ENCODE measurements at places on chromosomes 3 and 15.
A peak's percentile ranks its signal among the peaks of the same experiment; 100 is the strongest.

DNA sequence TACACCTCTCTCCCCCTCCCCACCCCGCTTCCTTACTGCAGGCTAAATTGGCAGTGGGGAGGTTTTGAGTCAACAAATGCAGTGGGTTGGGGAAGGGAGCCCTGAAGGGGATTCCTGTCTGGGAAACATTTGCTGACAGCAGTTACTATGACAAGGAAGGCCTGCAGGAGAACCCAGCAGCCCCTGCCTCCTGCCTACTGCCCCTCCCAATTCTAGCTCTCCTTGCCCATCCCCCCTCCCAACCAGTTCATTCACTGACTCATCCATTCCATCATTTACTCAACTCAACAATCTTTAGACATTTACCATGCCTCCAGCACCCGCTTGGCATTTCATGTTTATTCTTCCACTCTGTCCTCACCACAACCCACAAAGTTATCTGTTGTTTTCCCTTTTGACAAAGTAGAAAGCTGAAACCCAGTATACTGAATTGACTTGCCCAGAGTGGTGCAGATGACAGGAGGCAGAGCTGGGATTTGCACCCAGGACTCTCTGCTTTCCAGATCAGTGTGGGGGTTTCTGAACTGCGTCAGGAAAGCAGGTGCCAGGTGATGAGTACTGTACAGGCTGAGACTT lies 75.0 kb downstream of the MAGEF1 start:
- peak; percentile 26 for DNase-seq

DNA sequence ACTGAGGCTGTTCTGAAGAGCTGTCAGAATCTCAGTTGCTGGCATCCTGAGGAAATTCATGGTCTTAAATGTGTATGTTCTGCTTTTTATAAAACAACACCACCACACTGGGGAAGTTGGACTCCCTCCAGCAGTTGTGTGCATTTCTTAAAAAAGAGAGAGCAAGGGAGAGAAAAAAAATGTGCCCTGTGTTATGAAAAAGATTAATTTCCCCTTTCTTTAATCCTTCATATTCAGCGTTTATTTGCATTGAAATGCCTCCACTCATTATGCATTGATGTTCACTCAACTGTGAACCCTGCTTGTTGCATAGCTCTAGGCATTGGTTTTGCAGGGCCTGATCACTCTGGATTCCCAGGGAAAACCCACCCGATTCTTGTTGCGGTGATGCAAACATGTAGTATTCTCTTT lies 4.4 kb upstream of the ZNF609 start:
- no peak for DNase-seq

- no peak for DNase-seq
Measured at GRCh38 chr3:112572701-112573100, 10.9 kb downstream of the SLC35A5 start.

DNA sequence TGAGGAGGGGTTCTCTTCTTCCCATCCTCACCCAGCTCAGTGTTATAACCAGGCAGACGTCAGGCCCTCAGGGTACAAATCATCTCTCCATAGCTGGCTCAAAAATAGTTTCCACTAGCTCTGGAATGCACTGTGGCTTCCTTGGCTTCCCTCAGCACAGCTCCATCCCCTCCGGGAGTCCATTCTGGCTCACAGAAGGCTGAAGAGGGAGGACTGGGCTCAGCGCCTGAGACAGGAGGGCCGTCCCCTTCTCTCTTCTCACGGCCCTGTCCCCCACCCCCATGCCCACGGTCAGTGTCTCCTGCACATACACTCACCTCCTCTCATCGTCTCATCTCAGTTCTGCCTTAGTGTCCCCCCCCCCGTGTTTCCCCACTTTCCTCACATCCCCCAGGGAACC lies 50.1 kb downstream of the UMPS start:
- no peak for DNase-seq

- no peak for DNase-seq
Measured at GRCh38 chr3:139906418-139906817, 28.6 kb upstream of the CLSTN2 start.

GRCh38 chr15:62107571-62108121 lies 40.9 kb downstream of the C2CD4A start:
- DNase-seq = no peak

GRCh38 chr3:123757281-123757940 lies 126.7 kb downstream of the MYLK start:
- DNase-seq = peak; percentile 72
